ENCODE measurements at places on chromosomes 6 and 20. TPM values are rescaled to one million over a fixed set of nuclear protein-coding genes. Genes with fewer than 3 reads are reported as not detected.
A peak's percentile ranks its signal among the peaks of the same experiment; 100 is the strongest.

- no peak for ATAC-seq
These were observed 58.8 kb upstream of the CNKSR3 start for GRCh38 chr6:154569156-154569862.

DNA sequence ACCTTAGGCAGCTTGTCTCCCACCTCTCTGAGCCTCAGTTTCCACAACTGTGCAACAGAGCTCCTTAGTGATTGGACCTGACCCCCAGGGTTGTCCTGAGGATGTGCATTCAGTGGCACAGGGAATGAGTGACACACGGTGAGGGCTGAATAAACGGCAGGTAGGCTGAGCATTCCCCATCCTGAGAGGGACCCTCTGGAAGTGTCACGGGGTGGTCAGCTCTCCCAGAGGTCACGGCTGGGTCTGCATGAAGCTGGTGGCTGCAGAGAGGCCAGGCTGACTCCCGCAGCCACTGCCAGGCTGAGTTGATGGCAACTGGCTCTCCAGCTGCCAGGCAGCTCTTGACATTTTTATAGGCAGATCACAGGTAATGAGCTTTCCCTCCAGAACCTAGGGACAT is 42.5 kb downstream of the CD40 start:
- no peak for ATAC-seq

DNA sequence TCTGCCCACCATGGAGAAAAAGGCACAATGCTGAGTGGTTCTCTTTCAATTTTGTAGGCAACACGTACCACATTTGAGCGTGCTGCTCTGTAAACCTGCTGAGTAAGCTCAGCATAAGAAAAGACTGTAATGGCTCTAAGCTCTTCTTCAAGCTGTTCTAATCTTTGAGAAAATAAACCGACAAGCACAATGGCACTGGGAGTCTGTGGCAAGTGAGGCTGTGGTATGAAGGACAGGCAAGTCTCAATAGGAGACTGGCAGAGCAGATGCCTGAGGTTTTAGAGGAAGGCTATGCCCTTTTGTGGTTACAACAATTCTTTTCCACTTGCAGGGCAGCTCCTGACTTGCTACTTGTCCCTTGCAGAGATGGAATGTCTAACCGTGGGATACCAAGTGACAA is 136.7 kb upstream of the EXOC2 start:
- ATAC-seq: no peak

DNA sequence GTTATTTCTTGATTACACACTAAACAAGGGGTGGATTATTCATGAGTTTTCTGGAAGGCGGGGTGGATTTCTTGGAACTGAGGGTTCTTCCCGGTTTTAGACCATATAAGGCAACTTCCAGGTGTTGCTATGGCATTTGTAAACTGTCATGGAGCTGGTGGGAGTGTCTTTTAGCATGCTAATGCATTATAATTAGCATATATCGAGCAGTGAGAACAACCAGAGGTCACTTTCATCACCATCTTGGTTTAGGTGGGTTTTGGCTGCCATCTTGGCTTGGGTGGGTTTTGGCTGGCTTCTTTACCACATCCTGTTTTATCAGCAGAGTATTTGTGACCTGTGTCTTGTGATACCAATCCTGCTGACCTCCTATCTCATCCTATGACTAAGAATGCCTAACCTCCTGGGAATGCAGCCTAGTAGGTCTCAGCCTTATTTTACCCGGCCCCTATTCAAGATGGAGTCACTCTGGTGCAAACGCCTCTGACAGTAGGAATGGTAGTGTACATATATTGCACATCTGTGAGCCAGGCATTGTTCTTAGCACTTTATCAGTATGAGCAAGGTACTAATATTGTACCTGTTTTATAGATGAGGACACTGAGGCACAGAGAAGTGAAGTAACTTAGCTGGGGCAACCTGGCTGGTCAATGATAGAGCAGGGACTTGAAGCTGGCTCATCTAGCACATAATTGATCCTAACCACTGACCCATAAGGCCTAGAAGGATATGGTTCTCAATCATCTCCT is 203.7 kb downstream of the NFATC2 start:
- no peak for ATAC-seq

- peak; percentile 87 for ATAC-seq
These were observed 213.7 kb downstream of the ANKRD60 start for GRCh38 chr20:58014628-58015315.

- no peak for ATAC-seq
These were observed 1420.0 kb upstream of the EYS start for GRCh38 chr6:67127041-67127440.

Gene HLA-DRA
- total RNA-seq: 13.6 TPM

GRCh38 chr20:40578961-40579360 is 110.1 kb downstream of the MAFB start:
- no peak for ATAC-seq

GRCh38 chr6:139262519-139263300 is 29.1 kb downstream of the TXLNB start:
- peak; percentile 97 for ATAC-seq

Gene RAD21L1
- not detected for total RNA-seq

DNA sequence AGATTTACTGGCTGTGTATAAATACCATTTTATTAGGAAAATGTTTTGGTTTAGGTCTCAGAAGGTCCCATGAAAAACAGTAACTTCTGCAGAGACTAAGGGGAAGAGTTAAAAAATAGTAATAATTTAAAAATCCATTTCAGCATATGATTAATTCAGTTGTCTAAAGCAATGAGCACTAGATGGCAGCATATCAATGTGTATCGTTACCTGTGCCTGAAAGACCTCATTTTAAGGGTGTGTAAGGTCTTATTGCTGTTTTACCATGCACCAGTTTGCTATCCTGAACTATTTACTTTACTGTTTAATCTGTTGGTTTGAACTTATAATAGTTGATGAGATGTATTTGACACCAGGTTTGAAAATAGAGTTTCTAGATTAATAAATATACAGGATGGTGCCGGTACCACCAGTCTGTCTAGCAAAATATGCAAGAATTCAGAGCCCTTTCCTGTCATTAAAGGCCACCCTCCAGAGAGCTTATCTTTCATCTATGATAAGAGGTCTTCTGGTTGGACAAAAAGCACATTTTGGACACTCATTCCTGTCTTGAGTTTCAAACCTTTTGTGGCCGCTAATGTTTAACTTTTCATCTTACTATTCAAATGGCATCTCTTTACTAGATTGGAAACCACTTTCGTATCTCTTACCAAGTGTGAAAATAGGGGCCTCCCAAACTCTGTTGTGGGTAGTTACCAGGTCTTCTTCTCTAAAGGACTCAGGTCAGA is 8.9 kb upstream of the AHI1 start:
- ATAC-seq: peak; percentile 85

Gene LAMP5
- total RNA-seq: not detected

GRCh38 chr6:119821380-119821779 is 471.8 kb upstream of the MAN1A1 start:
- ATAC-seq: no peak

GRCh38 chr6:8436966-8437365 is 1.6 kb upstream of the SLC35B3 start:
- ATAC-seq: no peak

Gene NHLRC1
- total RNA-seq: not detected

Gene NTSR1
- not detected for total RNA-seq
